Progenitor cell of endocrine pancreas (in vitro differentiated cells): ENCODE measurements at places on chromosomes 4 and X.

GRCh38 chrX:68895778-68896177 is 67.0 kb downstream of the EFNB1 start:
- DNase-seq: no peak

DNA sequence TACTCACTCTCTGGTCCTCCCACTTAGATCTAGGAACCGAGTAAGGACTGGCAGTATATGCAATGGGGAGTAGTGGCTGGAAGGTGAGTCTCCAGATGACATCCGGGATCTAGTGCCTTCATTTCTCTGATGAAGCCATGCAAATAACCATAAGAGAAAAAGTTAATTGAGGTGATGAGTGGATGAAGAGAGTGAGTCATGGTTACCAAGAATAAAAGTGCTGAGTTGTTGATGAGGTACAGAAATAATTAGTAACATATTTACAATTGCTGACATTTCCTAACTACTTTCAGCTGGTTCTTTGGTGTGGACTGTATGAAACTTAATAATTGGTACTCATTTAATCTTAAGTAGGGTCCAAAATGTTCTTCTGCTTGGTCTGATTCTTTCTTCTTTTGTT is 146.7 kb upstream of the PITX2 start:
- no peak for DNase-seq

- DNase-seq: no peak
These were observed 1658.0 kb downstream of the C4orf33 start for GRCh38 chr4:130753926-130754325.

GRCh38 chr4:103306870-103307375 is 108.8 kb upstream of the CENPE start:
- DNase-seq: peak; percentile 44

- DNase-seq: no peak
These were observed 108.0 kb downstream of the ZNF330 start for GRCh38 chr4:141328560-141329173.

- no peak for DNase-seq
These were observed 52.4 kb upstream of the PRDM8 start for GRCh38 chr4:80144676-80145470.

GRCh38 chr4:140233791-140234696 is 80.1 kb upstream of the MAML3 start:
- DNase-seq: no peak

GRCh38 chrX:69062493-69062892 is 102.8 kb downstream of the PJA1 start:
- DNase-seq: peak; percentile 0

DNA sequence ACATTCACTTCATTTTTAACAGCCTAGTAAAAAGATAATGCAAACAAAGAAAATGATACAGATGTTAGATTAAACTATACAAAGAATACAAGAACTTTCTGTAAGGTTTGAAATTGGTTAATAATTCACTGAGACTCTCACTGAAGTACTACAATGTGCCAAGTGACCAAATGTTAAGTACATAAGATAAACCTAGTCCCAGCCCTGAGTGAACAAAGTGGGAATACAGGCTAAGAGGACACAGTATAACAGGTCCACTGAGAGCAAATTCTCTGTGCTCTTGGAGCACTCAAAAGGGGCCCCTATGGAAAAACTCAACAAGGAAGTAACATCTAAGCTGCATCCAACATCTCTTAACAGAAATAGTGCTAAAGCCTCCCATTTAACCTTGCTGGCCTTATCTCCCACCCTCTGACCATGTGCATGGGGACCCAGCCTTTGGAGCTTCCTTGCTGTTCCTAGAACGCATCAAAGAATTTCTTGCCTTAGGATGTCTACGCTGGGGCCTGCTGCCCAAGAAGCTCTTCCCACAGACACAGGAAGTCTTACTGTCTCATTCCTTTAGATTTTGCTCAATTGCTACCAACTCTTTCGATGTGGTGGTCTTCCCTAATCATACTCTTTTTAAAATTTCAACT is 113.4 kb downstream of the ZAR1 start:
- no peak for DNase-seq

- DNase-seq: no peak
These were observed 13.2 kb downstream of the IQSEC2 start for GRCh38 chrX:53268173-53268572.

DNA sequence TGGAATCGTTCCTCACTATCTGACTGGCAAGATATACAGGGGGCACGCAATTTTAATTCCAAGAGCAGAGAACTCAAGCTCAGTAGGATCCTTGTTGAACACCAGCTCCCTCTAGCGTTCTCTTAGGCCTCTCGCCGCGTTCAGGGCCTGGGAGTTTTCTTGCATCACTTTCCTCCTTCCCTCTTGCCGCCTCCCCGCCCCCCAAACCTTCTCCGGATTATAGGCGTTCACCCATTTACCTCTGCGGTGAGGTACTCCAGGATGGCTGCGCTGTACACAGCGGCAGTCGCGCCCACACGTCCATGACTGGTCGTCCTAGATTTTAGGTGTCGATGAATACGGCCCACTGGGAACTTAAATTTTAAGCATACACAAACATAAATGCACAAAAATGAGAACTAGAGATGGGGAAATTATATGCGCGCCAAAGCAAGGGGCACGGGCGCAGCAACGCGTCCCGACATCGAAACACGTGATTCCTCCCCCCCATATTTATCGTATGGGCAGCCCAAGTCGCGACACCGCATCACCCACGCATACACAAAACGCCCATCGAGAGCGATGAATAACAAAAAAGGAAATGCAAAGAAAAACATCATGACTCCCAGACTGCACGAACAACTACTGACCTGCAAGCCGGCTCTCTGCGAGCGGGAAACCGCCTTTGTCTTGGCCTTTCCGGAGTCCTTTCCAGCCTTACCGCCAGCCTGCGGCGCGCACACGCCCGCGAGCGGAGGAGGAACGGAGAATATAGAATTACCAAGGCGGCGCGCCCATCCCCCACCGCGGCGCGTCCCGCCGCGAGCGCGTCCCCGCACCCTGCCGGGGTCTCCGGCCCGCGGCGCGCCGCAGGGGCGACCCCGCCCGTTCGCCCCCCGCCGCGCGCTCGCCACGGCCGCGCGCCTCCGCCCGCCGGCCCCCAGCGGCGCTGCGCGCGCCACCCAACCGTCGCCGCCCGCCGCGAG is 759 bp downstream of the H2AZ1 start:
- DNase-seq: peak; percentile 78

GRCh38 chr4:38062776-38063097 is 102.5 kb downstream of the PTTG2 start:
- no peak for DNase-seq

DNA sequence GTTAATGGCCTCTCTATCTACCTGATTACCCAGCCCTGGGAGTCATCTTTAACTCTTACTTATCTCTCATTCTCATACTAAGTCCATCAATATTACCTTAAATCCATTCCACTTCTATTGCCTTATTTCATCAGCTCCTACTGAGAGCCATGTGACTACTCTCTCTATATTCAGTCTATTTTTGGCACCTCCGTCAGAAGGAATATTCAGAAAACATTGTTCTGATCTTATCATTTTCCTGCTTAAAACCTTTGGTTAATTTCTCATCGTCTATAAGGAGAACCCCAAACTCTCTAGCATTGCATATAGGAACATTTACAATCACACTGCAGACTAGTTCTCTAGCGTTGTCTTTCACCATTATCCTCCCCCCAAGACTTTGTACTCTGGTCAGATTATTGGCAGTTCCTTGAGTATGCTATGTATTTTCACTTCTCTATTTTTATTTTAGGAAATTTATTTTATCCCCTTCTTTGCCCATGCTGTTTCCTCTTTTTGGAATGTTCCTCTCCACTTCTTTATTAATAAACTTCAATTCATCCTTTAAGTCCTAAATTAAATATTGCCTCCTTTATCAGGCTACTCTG is 13.7 kb upstream of the AMMECR1 start:
- no peak for DNase-seq

GRCh38 chr4:99617374-99617773 is 40.3 kb downstream of the C4orf54 start:
- DNase-seq: no peak

- DNase-seq: no peak
These were observed 5.4 kb upstream of the RS1 start for GRCh38 chrX:18677161-18677869.

- DNase-seq: no peak
These were observed 1382.6 kb downstream of the ARAP2 start for GRCh38 chr4:34861666-34862065.

GRCh38 chrX:18565727-18566126 is 106.2 kb downstream of the RS1 start:
- DNase-seq: no peak

DNA sequence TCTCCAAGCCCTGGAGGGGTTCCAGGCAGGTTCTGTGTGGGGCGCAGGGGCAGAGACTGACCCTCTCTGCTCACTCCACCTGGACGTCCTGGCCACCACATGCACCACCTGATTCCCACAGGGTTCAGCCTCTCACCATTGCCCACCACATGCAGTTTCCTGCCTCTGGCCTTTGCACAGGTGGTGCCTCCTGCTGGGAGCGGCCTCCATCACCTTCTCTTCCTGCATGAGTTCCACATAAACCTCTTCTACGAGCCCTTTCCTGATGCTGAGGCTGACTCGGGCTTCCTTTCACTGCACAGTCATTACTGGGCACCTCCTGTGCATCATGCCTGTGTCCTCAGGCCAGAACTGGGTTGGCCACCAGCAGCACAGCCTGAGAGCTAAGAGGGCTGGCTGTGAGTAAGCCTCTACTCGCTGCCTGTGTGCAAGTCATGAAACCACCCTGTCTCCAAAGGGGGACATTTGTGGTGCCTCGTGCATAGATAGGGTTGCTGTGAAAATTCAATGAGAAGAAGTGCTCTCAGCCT is 19.9 kb downstream of the MAN2B2 start:
- no peak for DNase-seq

DNA sequence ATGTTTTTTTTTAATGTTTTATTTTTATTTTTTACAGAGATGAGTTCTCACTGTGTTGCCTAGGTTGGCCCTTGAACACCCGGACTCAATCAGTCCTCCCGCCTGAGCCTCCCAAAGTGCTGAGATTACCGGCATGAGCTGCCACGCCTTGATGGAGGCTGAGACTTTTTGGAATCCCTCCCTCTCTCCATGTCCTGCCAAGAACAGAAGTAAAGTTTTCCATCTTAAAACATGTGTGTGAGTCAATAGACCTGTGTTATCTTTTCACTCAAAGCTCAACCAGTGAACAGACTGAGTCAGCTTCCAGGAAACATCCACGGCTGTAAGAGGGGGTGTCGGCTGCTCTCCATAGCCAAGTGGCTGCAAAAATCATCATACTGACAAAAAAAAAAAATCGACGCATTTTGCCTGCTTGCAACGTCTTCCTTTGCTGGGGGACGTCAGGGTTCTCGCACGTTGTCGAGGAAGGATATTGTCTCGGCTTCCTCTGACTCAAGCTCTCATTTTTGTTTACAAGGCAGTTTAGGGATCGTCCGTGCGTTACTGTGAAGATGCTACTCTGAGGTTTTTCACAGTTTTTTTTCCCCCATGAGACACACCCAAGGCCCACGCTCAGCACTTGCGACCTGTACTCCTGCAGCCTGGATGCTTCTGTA is 10.0 kb upstream of the ASMTL start:
- DNase-seq: no peak

- no peak for DNase-seq
These were observed 28.0 kb upstream of the IGBP1 start for GRCh38 chrX:70105229-70105628.

GRCh38 chrX:41779030-41779564 is 55.1 kb downstream of the GPR82 start:
- DNase-seq: no peak

DNA sequence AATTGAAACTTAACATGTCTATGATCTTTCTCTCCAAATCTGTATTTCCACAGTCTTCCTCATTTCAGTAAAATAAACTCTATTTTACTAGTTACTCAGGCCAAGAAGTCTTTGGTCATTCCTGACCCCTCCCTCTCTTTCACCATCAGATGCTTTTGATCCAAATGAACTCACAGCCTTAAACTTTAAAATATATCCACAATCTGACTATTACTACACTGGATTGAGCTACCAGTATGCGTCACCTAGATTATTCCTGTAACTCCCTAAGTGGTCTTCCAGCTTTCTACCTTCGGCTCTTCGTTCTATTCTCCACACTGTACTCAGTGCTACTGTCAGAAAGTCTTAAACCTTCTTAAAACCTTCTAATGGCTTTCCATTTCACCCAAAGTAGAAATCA is 195.1 kb downstream of the FBXW7 start:
- DNase-seq: no peak

DNA sequence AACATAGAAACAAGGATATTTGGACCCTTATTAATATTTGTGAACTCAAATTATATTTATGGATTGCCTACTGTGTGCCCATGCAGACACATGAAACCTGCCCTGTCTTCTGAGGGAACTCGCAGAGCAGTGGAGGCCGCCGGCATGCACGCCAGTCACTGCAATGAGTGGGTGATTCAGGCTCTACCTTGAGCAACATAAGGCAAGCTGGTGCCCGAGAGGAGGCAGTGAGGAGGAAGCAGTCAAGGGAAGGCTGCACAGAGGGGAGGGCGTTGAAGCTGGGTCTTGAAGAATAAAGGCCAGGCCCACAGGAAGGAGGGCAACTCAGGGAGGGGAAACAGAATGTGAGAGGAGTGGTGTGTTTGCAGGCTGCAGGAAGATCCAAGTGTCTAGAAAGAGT is 52.8 kb downstream of the PPEF2 start:
- no peak for DNase-seq

- no peak for DNase-seq
These were observed 9.1 kb upstream of the ELF4 start for GRCh38 chrX:130119312-130119898.

DNA sequence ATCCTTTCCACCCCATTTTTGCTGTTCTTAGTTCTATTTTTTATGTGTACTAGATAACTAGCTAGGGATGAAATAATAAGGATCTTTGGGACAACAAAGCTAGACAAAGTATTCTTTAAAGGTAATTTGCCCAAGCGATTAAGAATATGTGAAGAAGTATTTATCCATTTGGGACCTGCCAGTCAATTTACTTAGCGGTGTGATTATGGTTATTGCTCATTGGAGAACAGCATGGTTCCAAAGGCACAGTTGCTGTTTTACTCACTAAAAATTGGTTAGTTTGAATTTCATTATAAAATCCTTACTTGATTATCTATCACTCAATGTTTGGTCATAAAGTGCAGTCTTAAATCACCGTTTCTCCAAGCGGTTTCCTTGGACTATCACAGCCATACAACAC is 124.1 kb downstream of the SNCA start:
- no peak for DNase-seq

- no peak for DNase-seq
These were observed 119.5 kb downstream of the REELD1 start for GRCh38 chr4:146333895-146334262.

GRCh38 chr4:126895988-126896570 is 736.7 kb upstream of the INTU start:
- DNase-seq: no peak
